IPS-NIHi11 (cell line): ENCODE measurements at places on chromosomes 4 and X.
A peak's percentile ranks its signal among the peaks of the same experiment; 100 is the strongest.

DNA sequence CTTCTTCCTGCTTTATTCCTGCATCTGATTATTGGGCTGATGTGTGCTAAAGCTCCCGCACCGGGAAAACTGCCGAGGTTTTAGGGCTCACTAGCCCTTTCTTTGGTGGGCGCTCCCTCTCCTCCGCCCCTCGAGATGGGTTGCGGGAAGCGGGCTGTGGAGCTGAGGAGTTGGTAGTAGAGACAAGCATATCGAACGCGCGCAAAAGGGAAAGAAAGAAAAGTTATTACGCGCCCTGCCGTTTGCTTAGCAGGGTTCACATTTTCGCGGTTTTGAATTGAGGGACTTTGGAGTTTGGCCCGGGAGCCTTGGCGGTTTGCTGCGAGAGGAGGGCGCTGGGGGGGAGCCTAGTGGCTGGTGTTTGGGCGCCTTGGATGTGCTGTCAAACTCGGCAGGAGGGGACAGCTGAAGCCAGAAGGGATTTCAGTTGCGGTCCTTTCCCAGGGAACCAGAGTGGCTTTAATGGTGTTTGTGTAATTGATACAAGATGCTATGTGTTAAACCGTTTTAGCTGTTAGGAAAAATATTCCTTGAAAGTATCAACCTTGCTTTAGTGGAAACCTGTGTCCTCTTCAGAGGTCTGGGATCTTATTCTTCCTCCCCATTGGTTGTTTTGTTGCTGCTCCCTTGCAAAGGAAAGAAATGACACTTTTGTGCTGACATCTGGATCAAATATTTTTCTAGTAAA is 1.1 kb downstream of the GAB1 start:
- DNase-seq: no peak

GRCh38 chrX:3532581-3533085 is 180.8 kb downstream of the PRKX start:
- DNase-seq: no peak

GRCh38 chr4:83170952-83171399 is 56.4 kb upstream of the PLAC8 start:
- no peak for DNase-seq

DNA sequence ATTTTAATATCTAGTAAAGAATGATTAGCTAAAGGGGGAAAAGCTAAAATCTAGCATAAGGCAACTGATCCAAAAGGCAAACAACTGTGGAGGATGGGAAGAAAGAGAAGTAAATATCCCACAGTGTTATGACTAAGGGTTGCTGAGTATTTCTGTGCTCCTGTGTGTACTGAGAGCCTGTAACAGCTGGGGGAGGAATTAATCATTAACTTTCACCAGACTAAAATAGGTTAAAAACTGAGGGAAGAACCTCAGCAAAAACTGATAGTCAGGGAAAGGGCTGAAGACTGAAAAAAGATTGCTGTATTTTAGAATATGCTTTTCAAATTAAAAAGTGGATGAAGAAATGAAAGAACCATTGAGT is 365.9 kb downstream of the CXXC4 start:
- DNase-seq: no peak

GRCh38 chr4:161419822-161420221 is 744.0 kb downstream of the FSTL5 start:
- DNase-seq: no peak

DNA sequence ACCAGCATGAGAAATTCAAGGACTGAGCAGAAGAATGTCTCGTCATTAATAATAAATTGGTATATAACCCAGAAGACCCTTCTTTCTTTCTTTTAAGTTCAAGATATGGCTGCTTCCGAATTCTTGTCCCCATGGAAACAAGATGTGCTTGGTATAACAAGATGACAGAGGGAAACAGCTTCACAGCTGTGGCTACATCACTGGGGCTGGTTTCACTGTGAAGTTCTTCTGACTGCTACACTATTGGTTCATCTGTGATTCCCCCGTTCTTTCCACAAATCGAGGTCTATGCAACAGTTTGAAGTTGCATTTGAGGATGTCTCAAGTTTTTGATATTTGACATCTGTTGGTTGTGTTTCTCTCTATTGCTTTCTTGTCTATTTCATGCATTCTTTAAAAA is 12.3 kb upstream of the DTHD1 start:
- no peak for DNase-seq

DNA sequence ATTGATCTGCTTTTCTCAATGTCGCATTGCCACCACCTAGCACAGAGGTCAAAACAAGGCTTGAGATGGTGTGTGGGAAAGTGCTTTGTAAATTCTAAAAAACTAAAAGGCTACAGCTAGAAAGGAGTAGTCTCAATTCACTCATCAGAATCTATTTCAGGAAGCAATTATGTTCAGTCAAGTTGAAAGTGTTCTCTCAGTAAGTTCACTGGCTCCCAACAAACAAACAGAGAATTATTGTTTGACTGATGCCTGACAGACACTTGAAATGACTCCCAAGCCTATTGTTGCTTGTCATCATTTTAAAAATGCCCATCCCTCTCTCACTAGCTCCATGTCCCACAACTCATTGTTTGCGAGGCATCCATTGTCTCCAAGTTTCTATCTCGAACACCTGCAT is 419.6 kb upstream of the CPEB2 start:
- DNase-seq: no peak

- peak; percentile 37 for DNase-seq
These were observed 707.8 kb upstream of the AMOT start for GRCh38 chrX:113548308-113549015.

DNA sequence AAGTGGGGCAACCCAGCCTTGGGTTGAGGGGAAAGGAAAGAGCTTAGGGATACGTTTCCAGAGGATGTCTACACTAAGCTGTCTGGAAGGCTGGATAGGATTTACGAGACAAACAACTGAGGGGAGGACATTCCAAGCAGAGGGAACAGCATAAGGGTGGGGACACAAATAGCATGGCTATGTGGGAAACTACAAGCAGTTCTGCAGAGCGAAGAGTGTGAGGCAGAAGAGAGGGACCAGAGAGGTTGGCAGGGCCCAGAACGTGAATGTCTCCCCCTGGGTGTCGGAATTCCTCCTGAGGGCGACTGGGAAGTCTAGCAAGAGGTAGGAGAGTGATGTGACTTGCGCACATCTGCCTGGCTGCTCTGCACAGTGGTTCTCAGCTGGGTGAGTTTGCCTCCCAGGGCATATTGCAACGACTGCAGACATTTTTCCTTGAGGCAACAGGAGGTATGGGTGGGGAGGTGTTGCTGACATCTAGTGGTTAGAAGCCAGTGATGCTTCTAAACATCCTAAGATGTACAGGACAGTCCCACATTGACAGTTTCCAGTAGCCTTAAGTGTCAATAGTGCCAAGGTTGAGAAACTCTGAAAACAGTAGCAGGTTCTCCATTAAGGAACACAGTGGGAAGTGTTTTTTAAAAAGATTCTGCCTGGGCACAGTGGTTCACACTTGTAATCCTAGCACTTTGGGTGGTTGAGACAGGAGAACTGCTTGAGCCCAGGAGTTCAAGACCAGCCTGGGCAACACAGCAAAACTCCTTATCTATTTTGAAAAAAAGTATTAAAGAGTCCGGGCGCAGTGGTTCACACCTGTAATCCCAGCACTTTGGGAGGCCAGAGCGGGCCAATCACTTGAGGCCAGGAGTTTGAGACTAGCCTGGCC is 9.2 kb downstream of the NDUFA1 start:
- DNase-seq: peak; percentile 38

DNA sequence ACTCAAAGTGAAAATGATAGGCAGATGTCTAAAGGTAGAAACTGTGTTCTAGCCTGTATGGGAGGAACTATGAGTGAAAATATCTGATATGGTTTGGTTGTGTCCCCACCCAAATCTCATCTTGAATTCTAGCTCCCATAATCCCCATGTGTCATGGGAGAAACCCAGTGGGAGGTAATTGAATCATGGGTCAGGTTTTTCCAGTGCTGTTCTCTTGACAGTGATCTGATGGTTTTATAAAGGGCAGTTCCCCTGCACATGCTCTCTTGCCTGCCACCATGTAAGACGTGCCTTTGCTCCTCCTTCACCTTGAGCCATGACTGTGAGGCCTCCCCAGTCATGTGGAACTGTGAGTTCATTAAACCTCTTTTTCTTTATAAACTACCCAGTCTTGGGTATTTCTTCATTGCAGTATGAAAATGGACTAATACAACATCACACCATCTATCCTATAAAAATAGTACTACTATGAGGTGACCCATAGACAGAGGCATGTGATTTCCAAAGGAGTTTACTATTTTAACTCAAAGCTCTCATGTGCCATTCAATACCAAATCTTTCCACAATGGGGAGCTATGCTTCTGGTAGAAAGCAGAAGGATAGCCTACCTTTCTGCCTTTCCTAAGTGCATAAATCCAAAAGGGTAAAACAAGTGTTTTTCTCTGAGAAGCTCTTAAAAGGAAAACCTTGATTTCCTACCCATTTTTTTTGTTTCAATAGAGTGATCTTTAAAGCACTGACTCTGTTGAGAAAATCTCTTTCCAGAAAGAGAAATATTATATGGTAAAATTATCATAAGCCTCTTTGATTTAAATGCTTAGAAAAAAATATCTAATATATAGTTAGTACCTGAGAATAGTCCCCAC is 38.8 kb downstream of the SEC31A start:
- DNase-seq: peak; percentile 12

GRCh38 chrX:103363046-103363445 is 6.7 kb downstream of the TCEAL9 start:
- no peak for DNase-seq

- DNase-seq: no peak
These were observed 821 bp upstream of the NALF2 start for GRCh38 chrX:69503228-69503781.

GRCh38 chr4:182885738-182886077 is 31.5 kb downstream of the DCTD start:
- no peak for DNase-seq

DNA sequence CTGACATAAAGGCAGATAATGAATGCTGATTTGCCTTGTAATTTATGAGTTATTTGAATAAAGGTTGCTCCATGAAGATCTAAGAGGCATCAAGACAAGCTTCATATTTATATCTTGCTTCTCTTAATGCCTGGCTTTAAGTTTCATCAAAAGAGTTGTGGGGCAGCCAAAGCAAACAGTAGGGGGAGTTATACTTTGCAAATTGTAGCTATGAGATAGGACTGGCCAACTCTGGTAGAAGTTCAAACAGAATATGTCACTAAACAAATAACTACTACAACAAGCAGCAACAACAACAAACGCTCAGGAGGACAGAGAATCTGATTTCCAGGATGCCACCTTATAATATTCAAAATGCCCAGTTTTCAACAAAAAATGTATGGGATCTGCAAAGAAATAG is 69.1 kb upstream of the PLAC1 start:
- no peak for DNase-seq

DNA sequence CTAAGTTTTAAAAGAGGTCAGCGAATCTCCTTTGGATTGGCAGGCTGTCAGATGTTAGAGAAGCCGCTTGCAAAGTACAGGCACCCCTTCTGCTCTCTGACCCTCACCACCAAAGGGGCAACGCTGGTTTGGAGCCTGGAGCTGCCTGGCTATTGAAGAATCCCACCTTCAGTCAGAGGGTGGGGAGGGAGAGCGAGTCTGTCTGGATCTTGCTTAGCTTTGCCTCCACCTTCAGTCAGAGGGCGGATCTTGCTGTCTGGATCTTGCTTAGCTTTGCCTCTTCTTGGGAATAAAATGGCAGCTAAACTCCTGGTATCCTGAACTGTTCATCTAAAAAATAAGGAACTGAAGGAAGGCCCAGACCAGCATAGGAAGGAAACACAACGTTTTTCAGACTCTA is 7.3 kb downstream of the CCDC110 start:
- DNase-seq: peak; percentile 47

DNA sequence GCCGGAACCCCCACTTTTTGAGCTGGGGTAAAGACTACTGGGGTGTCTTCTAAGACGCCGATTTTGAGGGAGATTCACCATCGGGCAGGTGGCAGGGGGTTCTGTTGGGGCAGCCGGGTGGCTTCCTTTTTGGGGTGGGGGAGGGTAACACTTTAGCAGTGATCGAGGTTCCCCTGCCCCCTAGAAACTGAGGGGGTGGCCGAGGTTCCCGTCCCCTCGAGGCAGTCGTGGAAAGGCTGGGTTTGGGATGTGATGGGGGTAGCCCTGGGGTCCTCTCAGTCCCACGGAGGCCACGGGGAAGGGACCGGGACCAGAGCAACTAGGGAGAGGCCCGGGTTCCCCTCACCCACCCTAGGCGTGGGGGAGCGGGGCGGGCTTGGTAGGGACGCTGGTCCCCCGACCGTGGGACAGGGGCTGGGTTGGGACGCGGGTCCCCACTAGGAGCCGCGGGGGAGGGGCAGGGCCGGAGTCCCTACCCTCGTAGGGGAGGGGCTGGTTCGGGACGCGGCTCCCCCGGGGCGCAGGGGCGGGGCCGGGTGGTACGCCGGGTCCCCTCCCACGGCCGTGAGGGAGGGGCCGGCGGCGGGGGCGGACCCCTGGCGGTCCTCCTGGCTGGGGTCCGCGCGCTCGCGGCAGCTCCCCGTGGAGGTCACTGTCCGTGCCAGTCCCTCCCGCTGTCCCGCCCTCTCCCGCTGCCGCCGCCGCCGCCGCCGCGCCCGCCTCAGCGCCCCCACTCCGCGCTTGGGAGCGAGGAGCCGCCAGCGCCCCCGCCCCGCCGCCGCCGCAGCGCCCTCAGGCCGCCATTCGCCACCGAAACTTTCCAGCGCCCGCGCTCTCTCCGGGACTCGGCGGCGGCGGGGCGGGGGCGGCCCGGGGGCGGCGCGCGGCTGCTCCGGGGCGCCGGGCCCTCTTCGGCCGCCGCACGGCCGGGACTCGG is at the start of gene TBL1X:
Gene TBL1X (plus strand): TSS at position 624 of the 937 bp plus-strand sequence. CDS start 188,529 bp downstream, outside the sequence.
- DNase-seq: peak; percentile 36

- DNase-seq: no peak
These were observed 5.2 kb downstream of the IRS4 start for GRCh38 chrX:108731153-108731552.

DNA sequence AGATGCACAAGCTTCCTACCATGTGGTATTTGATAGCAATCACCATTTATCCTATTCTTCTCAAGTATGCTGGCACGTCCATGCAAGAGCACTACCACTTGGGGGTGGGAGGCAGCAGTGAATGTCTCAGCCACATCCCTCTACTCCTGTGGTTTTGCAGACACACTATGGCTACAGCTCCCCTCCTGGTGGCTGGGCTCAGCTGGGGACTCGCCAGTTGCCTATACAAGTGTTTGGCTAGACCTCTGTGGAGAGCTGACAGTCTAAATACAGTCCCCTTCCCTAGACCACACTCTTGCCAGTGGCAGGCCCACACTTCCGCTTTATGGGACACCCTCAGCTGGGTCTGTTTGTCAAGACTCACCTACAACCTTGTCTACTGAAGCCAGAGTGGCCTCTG is 53.2 kb downstream of the ADGRA3 start:
- peak; percentile 17 for DNase-seq

DNA sequence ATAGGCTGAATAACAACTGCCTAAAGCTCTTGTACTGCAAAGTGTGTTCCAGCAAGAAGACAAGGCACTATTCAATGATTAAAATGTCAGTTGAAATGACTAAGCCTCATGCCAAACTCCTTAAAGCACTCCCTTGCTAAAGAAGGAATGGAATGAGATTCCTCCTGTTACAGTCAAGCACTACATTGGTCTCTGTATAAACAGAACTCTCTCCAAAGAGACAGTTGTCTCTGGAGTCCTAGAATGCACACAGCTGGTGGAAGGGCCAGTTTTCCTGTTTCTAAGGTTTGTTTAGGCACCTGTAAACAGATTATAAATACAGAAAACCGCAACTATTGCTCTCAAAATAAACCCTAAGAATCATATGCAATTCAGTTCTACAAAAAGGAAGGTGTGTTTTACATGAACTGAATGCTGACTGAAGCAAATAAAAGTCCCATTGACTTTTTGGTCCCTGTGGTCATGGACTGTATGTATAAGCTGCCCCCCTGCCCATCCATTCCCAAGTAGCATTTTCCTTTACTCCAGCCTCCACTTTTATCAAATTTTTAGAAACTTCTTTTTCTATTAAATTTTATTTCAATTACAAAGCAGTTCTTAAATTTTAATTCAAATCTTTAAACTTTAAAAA is 47.0 kb downstream of the FAT1 start:
- no peak for DNase-seq
